B cell (primary cell): ENCODE measurements at places on chromosomes 16 and 17. TPM values are rescaled to one million over a fixed set of nuclear protein-coding genes. Genes with fewer than 3 reads are reported as not detected.

TNFRSF17 gene
- 4.6 and 6.3 TPM in 2 replicates for total RNA-seq

SEPTIN12 gene
- not detected in 2 replicates for total RNA-seq

TM4SF5 gene
- total RNA-seq = not detected in 2 replicates

AGRP gene
- total RNA-seq = not detected in 2 replicates

CCDC154 gene
- 12.4 and 16.6 TPM in 2 replicates for total RNA-seq

NPIPB6 gene
- 5.8 and 6.2 TPM in 2 replicates for total RNA-seq

EPN3 gene
- total RNA-seq = not detected in 2 replicates

KRTAP4-9 gene
- total RNA-seq = not detected in 2 replicates

DNA sequence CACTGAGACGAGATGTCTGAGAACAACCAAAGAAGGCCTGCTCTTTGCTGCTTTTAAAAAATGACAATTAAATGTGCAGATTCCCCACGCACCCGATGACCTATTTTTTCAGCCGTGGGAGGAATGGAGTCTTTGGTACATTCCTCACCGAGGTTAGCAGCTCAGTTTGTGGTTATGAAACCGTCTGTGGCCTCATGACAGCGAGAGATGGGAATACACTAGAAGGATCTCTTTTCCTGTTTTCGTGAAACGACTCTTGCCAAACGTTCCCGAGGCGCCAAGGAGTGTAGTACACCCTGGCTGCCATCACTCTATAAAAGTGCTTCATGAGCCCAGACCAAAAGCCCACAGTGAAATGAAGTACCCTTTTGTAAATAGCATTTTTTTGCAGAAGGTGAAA is 87.8 kb downstream of the CRISPLD2 start:
- no peaks in the 10 kb centered on the region for H3K36me3 ChIP-seq
- no peak overlapping the region for H3K4me3 ChIP-seq
- no peak overlapping the region for H3K27ac ChIP-seq
- no peaks in the 10 kb centered on the region for H3K4me1 ChIP-seq

- DNase-seq = no peak
- H3K4me1 ChIP-seq = peaks cover 29% of the 10 kb centered on the region
- H3K36me3 ChIP-seq = no peaks in the 10 kb centered on the region
- H3K27ac ChIP-seq = no peak overlapping the region
Measured at GRCh38 chr17:17060001-17060922, 18.0 kb downstream of the MPRIP start.

- no peaks in the 10 kb centered on the region for H3K27me3 ChIP-seq
- no peak overlapping the region for H3K27ac ChIP-seq
- no peaks in the 10 kb centered on the region for H3K36me3 ChIP-seq
- no peaks in the 10 kb centered on the region for H3K4me1 ChIP-seq
Measured at GRCh38 chr16:7392206-7392605, 59.6 kb downstream of the RBFOX1 start.

- peak overlapping the region; percentile 77 for H3K4me3 ChIP-seq
- no peaks in the 10 kb centered on the region for H3K27me3 ChIP-seq
- DNase-seq = peak; percentile 62
Measured at GRCh38 chr17:40122999-40123810, 1.4 kb downstream of the MSL1 start.

DNA sequence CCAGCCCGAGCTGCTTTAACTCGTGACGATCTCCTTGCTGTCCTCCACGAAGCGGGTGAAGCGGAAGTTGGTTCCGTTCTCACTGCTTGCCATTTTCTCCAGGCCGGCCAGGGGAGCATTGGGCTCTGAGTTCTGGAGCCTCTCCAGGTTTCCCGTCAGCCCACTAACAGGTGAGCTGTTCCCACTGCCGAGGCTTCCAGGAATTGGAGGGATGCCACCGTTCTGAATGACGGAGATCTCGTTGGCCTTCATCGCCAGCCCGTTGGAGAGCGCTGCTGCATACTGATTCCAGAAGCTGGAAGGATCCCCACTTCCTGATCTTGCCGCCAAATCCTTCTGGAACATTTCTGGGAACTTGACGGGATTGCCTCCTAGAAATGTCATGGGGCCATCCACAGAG is 14.0 kb downstream of the SALL1 start:
- H3K4me1 ChIP-seq = no peaks in the 10 kb centered on the region
- no peaks in the 10 kb centered on the region for H3K36me3 ChIP-seq
- DNase-seq = no peak
- no peak overlapping the region for H3K27ac ChIP-seq

GRCh38 chr17:43517615-43518386 is 28.3 kb downstream of the ETV4 start:
- no peak for DNase-seq
- no peaks in the 10 kb centered on the region for H3K4me1 ChIP-seq
- peaks cover 2% of the 10 kb centered on the region for H3K36me3 ChIP-seq
- no peak overlapping the region for H3K27ac ChIP-seq

DNA sequence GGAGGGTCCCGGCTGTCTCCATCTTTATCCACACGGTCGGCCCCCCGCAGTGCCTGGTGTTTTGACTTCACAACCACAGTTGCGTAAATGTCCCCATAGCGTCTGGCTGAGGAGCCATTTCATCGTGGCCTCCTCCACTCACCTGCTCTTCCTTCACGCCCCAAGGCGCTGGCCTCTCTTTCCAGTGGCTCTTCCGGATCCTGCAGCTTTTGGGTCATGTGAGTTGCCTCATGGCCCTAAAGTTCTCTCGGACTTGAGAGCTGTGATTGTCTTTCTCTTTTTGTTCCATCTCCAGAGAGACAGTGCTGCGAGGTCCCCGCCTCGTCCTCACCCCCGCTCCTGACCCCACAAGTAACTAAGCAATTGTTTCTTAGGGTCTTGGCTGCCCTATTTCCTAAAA is 22.7 kb downstream of the FLYWCH1 start:
- H3K27ac ChIP-seq = no peak overlapping the region
- DNase-seq = no peak
- H3K36me3 ChIP-seq = no peaks in the 10 kb centered on the region
- no peaks in the 10 kb centered on the region for H3K27me3 ChIP-seq
- H3K4me3 ChIP-seq = no peak overlapping the region
- H3K4me1 ChIP-seq = no peaks in the 10 kb centered on the region

GRCh38 chr17:30292286-30292858 is 628 bp upstream of the BLMH start:
- no peak for DNase-seq
- no peaks in the 10 kb centered on the region for H3K27me3 ChIP-seq
- peak overlapping the region; percentile 70 for H3K4me3 ChIP-seq

GRCh38 chr17:82756166-82756565 is 4.3 kb downstream of the TBCD start:
- H3K36me3 ChIP-seq = no peaks in the 10 kb centered on the region
- no peaks in the 10 kb centered on the region for H3K27me3 ChIP-seq
- peaks cover 15% of the 10 kb centered on the region for H3K4me1 ChIP-seq
- H3K27ac ChIP-seq = no peak overlapping the region

- peak; percentile 88 for DNase-seq
- H3K36me3 ChIP-seq = no peaks in the 10 kb centered on the region
- H3K4me3 ChIP-seq = no peak overlapping the region
- peak overlapping the region; percentile 58 for H3K27ac ChIP-seq
Measured at GRCh38 chr17:76276069-76276431, 10.9 kb downstream of the UBALD2 start.

DNA sequence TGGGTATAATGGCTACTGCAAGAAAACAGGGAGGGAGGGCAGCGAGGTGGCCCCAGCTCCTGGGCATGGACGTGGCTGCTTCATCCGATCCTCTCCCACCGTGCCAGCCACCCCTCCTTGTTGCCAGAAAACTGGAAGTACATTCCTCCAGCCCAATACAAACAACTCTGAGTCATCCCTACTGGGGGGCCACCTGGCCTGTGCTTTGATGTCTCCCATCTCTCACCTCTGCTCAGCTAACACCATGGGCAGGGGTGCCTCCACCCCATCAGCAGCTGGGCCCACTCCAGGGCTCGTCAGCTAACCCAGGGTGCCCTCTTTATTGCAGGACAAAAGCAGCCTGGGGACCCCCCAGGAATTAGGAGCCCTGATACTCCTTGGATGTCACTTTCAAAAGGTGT is 2.0 kb downstream of the RHBDF2 start:
- H3K4me1 ChIP-seq = peaks cover 77% of the 10 kb centered on the region
- DNase-seq = no peak
- H3K36me3 ChIP-seq = peaks cover 43% of the 10 kb centered on the region
- H3K4me3 ChIP-seq = peak overlapping the region; percentile 96

DNA sequence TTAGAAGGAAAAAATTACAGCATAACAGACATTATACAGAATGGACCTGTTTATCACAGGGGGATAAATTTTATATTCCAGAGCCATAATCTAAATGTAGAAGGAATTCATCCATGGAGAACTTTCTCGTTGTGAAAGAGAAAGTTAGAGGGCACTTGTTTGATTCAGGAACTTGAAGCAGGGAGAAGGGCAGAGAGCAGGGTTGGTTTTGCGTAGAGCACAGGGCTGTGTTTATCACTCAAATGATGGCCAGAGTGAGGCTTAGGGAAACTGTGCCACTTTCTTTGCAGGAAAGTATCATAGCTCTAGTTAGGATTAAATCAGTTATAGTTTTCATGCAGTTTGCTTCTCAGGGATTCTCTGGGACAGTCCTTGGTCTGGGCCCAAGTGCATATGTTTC is 29.1 kb upstream of the MED13 start:
- no peak overlapping the region for H3K27ac ChIP-seq
- no peak overlapping the region for H3K4me3 ChIP-seq

GRCh38 chr17:29168079-29168758 is 12.0 kb downstream of the MYO18A start:
- H3K4me1 ChIP-seq = no peaks in the 10 kb centered on the region
- DNase-seq = no peak
- no peak overlapping the region for H3K4me3 ChIP-seq
- no peaks in the 10 kb centered on the region for H3K36me3 ChIP-seq
- no peaks in the 10 kb centered on the region for H3K27me3 ChIP-seq

DNA sequence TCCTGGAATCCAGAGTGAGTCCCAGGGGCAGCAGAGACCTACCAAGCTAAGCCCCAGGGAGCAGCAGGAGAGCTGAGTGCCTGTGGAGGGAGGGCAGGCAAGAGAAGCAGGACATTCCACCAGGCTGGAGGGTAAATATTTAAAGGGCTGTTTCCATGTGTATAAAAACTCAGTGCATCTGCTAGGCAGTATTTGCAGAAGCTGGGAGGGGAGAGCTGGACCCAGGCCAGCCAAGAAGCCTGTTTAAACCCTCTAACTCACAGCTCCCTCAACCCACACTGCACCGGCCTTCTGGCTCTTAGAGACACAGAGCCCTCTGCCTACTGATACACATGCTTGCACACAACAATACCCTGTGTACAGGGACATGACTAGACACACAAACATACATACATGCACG is 22.5 kb upstream of the TMEM132E start:
- H3K27me3 ChIP-seq = peaks cover 6% of the 10 kb centered on the region
- no peaks in the 10 kb centered on the region for H3K4me1 ChIP-seq
- H3K4me3 ChIP-seq = no peak overlapping the region
- no peaks in the 10 kb centered on the region for H3K36me3 ChIP-seq
- H3K27ac ChIP-seq = no peak overlapping the region

- H3K36me3 ChIP-seq = no peaks in the 10 kb centered on the region
- no peak overlapping the region for H3K4me3 ChIP-seq
- H3K27ac ChIP-seq = peak overlapping the region; percentile 34
Measured at GRCh38 chr16:15942931-15943690, 6.3 kb upstream of the ABCC1 start.

DNA sequence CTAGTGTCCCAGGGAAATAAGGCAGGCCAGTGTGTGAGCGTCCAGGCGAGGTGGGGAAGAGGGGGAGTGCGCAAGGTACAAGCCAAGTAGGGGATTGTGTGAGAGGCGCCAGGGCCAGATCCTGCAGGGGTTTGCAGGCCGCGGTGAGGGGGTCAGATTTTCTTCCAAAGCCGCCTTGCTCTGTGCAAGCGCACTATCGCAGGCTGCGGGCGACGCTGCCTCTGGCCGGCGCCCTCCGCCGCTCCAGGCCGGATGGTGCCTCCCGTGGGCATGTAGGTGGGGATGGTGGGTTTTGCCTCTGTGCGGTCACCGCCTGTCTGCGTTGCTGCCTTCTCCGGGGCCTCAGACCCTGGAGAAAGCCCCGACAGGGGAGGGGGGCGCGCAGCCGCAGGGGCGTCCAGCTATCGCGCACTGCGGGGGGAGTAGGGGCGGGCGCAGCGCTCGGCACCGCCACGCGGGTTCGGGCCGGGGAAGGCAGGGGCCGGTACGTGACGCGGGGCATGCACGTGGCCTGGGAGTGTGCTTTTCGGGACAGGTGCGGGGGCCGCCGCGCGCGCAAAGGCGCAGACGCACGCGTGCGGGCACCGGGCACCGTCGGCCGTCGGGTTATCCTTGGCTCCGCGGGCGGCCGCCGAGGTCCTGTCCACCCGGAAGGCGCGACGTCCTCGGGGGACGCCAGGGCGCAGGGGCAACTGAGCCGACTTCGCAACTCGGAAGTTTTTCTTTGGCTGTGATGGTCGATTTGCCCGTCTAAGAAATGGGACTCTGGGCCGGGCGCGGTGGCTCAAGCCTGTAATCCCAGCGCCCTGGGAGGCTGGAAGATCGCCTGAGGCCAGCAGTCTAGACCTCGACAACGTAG is 1.1 kb upstream of the HAPSTR1 start:
- peaks cover 22% of the 10 kb centered on the region for H3K4me1 ChIP-seq
- peak overlapping the region; percentile 85 for H3K27ac ChIP-seq
- peak; percentile 73 for DNase-seq

GRCh38 chr17:83089328-83090132 is 10.1 kb downstream of the METRNL start:
- H3K4me1 ChIP-seq = no peaks in the 10 kb centered on the region
- H3K27me3 ChIP-seq = no peaks in the 10 kb centered on the region
- no peak overlapping the region for H3K4me3 ChIP-seq
- no peak overlapping the region for H3K27ac ChIP-seq

DNA sequence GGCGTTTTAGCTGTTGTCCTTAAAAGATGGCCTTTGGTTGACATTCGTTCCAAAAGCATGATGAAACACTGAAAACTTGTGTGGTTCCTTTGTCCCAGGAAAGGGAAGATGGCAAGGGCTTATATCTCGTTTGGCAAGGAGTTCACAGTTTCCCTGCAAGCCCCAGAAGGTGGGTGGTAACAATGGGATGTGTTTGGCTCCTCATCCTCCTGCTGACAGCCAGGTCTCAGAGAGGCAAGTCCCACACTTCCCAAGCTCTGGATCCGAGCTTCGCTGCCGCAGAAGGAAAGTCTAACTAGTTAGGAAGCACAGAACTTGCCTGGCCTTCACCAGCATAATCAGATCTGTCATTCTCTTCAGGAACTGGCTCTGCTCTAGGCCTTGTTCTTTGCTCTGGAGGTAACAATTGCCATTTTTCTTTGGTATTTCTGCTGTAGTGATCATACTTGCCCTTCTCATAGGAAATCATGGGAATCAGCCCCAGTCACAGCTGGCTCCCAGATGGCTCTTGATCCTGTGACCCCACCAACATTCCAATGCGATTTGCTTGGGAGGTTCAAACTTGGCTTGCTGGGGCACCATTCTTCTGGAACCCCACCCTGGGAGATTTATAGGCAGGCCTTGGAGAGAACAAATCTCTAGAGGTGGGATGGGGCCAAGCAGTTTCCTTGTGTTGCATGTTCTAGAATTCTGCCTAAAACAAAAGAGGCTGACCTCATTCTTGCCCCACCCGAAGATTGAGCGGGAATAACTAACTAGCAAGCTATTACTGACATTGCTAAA is 17.9 kb downstream of the KPNA2 start:
- no peak for DNase-seq
- H3K4me3 ChIP-seq = no peak overlapping the region

- no peaks in the 10 kb centered on the region for H3K4me1 ChIP-seq
- H3K36me3 ChIP-seq = no peaks in the 10 kb centered on the region
- DNase-seq = no peak
Measured at GRCh38 chr16:57966204-57966771, 4.6 kb downstream of the CNGB1 start.
